ENCODE measurements at places on chromosomes 1 and 21. TPM values are rescaled to one million over a fixed set of nuclear protein-coding genes. Genes with fewer than 3 reads are reported as not detected.

The UBE4B gene
- 19.4 TPM for total RNA-seq

The RHBG gene
- not detected for total RNA-seq

The OR10J5 gene
- not detected for total RNA-seq

The HES3 gene
- total RNA-seq: not detected

The NPHS2 gene
- total RNA-seq: not detected

The PALMD gene
- total RNA-seq: 31.9 TPM

The DMBX1 gene
- not detected for total RNA-seq

The POGZ gene
- total RNA-seq: 10.5 TPM
